ENCODE measurements at places on chromosomes 4 and X. TPM values are rescaled to one million over a fixed set of nuclear protein-coding genes. Genes with fewer than 3 reads are reported as not detected.

DNA sequence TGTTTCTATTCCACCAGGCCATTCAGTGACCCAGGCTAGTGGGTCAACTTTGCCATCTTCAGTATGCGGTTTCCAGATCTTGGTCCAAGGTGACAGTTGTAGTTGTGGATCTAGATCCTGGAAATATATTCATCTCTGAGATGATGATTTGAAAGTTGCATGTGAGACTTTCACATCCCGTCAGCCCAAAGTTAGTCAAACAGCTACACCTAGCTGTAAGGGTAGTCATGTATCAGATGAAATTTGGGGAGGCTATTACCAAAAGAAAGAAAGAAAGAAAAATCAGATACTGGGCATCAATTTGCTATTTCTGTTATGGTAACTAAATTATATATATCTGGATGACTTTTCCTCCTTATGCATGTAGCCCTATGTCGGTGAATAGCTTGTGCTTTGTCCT lies 259.4 kb upstream of the ARX start:
- H3K4me3 ChIP-seq: no peak overlapping the region
- no peak overlapping the region for H3K27ac ChIP-seq
- no peak for DNase-seq
- H3K4me1 ChIP-seq: no peaks in the 10 kb centered on the region

DNA sequence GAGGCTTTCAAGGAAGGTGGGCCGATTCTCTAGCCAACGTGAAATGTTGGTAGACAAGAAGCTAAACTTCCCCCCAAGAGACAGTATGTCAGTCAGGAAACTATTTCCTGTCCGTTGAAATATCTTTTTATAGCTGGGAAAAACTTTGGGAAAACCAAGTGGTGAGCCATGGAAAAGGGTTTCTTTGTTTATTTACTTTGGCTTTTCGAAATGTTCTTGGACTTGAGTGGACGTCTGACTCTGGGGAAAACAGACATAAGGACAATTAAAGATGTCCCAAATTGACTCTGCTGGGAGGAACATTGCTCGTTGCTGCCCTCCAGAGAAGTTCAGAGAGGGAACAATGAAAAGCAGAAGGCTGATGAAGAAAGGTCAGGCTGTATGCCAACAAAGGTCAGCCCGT lies 295.4 kb downstream of the RAPGEF2 start:
- H3K36me3 ChIP-seq: no peaks in the 10 kb centered on the region
- H3K27me3 ChIP-seq: no peaks in the 10 kb centered on the region
- no peak overlapping the region for H3K4me3 ChIP-seq
- DNase-seq: no peak
- peaks cover 73% of the 10 kb centered on the region for H3K4me1 ChIP-seq

DNA sequence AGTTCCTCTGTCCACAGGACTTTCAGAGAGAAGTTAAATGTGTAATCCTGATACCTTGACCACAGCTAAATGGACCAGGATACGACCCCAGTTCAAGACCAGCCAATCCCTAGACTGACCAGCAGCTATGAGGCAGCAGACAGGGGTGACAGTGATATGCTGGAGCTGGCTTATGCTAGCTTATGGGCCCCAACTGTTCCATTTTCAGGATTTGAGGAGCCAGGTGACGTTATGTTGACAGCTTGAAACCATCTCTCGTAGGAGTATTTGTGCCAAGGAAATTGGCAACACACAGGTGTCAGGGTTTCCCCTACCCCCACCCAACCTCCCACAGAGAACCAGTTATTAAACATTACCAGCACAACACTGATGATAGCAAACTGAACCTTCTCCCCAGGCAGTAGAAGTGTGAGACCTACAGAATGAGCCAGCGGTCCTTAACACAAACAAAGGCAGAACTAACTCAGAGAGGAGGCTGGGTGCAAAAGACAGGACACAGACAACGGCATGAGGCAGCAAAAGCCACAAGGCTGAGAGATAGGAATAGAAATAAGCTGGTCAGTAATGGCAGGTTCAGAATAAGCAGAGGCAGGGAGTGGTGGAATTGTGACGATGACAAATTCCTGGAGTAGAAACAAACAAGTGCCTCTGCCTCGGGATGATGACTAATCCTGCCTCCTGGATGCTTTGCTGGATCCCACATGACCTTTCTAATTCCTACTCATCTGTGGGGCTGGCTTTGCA lies 85.6 kb upstream of the CPEB2 start:
- H3K27ac ChIP-seq: no peak overlapping the region
- no peak for DNase-seq
- no peaks in the 10 kb centered on the region for H3K27me3 ChIP-seq
- no peak overlapping the region for H3K4me3 ChIP-seq
- H3K36me3 ChIP-seq: no peaks in the 10 kb centered on the region

DNA sequence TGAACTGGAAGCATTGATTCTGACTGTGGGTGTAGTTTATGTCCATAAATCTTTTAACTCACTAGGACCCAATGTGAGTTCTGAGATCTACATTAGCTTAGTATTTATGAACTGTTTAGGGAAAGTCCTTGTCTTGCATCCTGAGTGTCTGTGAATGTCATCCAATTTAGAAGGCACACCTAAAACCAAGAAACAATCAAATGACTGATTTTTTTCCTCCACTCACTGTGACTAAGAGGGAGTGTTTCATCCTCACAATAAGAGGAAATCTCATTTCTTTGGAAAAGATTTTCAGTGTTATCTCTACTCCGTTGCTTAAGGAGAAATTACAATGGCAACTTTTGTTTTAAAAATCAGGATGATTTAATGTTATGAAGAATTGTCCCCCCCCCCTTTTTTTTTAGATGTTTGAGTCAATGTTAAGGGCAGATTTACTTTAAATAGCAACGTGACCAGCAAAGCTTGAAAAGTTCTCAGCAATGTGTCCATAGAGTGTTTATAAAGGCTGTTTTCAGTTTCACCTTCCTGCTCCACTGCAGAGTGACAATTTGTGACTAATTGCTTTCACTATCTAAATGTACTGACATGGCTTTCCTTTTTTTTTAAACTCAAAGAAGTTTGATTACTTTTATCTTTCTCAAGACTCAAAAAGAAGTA lies 173.0 kb downstream of the SPCS3 start:
- H3K4me1 ChIP-seq: no peaks in the 10 kb centered on the region
- H3K36me3 ChIP-seq: no peaks in the 10 kb centered on the region

DNA sequence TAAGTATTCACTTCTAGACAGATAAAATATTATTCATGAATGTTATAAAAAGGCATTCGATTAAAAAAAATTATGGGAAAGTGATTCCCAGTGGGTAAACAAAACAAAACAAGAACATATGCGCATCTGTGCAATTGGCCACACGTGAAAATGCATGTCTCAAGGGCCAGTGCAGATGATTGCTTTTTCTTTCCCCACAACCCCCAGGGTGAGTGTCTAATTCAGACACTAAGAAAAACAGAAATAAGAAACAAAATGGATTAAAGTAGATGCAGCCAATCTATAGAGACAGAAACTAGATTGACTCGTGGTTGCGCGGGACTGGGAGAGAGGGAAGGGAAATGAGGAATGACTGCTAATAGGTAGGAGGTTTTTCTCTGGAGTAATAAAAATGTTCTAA lies 49.5 kb downstream of the GPM6A start:
- H3K4me1 ChIP-seq: no peaks in the 10 kb centered on the region
- H3K4me3 ChIP-seq: no peak overlapping the region
- H3K27ac ChIP-seq: no peak overlapping the region
- H3K36me3 ChIP-seq: no peaks in the 10 kb centered on the region
- no peaks in the 10 kb centered on the region for H3K27me3 ChIP-seq
- DNase-seq: no peak

GRCh38 chrX:107659768-107660167 lies 31.5 kb downstream of the PRPS1 start:
- H3K27ac ChIP-seq: no peak overlapping the region
- no peak for DNase-seq
- H3K27me3 ChIP-seq: no peaks in the 10 kb centered on the region
- H3K4me1 ChIP-seq: no peaks in the 10 kb centered on the region

CENPE gene
- 0.41 TPM for total RNA-seq

SOX3 gene
- not detected for total RNA-seq

ERCC6L gene
- total RNA-seq: 0.41 TPM

CNKSR2 gene
- total RNA-seq: 10.4 TPM

All from thoracic aorta (tissue), 2 donors.